Fibroblast of mammary gland (primary cell): ENCODE measurements at places on chromosomes 13 and 19.

- peak; percentile 98 for DNase-seq
Measured at GRCh38 chr13:49098198-49098597, 121.9 kb upstream of the MLNR start.

DNA sequence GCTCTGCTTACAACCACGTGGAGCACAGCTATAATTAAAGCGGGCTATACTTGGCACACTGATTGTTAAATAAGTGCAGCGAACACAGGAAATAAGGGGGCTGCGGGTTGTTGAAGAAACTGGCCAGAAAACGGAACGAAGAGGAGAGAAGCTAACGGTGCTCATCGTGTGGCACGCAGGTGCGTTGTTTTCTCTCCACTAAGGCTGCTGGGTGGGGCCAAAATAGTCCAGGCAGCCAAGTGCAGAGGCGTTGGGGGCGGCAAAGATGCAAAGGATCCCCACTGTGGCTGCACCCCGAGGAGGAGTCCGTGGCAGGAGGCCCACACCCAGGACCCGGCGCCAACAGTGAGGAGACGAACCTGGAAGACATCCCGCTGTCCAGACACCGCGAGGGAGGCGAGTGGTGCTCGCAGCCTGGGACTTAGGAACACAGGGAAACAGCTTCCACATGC, 8.1 kb upstream of the ARL11 start:
- DNase-seq: no peak

- peak; percentile 80 for DNase-seq
Measured at GRCh38 chr19:55391702-55392615, 6.2 kb downstream of the RPL28 start.

DNA sequence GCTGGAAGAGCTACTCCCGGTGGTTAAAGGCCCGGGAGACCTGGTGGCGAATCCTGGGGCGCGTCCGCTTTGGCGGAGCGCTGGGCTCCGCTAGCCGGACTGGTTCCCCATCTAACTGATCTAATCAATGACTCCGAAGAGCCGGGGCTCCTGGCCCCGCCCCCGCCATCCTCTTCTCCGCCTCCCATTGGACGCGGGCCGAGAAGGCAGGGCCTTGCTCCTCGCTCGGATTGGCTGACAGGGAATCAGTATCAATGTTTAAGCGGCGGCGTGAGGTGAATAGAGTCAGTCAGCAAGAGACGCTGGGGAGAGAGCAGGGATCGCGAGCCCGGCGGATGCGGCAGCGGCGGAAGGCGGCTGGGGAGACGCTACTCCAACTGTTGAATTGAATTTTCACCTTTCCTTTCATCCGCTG, 1.7 kb upstream of the PCDH17 start:
- peak; percentile 67 for DNase-seq

DNA sequence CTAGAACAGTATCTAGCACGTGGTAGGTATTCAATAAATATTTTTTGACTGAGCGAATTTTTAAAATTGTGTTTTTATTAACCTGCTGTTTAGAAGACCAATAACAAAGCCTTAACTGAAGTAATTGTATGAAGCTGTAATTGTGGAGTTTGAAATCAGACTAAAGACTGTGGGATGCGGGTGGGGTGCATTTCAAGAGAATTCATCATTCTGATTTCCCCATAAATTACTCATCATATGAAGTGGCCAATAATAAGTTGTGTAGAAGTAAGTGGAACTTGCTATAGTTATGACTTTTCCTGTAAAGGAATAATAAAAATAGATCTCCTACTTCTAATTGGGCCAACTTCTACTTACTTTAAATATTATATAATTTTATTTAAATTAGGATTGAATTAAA, 449.3 kb downstream of the PCDH9 start:
- peak; percentile 28 for DNase-seq
